ENCODE measurements at places on chromosomes 3 and 15.

- DNase-seq: no peak
These were observed 4.6 kb downstream of the ERICH6 start for GRCh38 chr3:150699068-150699639.

DNA sequence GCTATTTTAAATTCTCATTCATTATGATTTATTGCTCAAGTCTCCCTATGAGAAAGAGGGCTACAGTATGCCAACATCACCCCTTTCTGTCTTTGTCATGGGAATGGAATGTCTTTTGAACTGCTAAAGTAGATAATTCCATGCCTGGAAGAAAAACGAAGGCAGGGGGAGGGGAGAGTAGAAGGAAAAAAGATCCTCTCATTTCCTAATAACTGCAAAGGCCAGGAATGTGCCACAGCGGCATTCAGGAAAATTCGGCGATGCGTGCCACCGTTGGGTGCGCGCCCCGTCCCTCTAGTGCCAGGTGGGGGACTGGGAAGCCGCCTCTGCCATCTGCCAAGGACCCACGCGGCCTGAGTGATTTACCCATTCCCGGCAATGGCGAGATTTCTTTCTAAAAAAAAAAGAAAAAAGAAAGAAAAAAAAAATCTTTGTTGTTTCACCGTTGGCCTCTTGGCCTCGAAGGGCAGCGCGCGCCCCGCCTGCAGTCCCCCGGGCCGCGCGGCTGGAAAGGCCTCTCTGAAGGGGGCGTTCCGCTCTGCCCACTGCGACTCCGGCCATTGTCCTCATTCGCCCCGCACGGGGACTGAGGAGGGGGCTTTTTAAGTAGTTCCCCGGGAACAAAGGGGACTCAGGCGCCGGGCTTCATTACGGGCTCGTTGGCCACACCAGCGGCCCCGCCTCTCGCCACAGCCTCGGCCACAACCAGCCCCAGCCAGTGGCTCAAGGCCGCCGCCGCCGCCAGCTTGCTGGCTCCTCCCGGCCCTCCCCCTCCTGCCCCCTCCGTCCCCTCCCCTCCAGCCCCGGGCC is 54.5 kb downstream of the CPN2 start:
- DNase-seq: no peak

GRCh38 chr3:143668924-143669790 is 179.1 kb downstream of the SLC9A9 start:
- DNase-seq: no peak

- DNase-seq: no peak
These were observed 531.9 kb downstream of the AGBL1 start for GRCh38 chr15:86611417-86612040.

GRCh38 chr3:49805367-49805782 is 2.3 kb downstream of the INKA1 start:
- no peak for DNase-seq

GRCh38 chr3:65500398-65501306 is 538.1 kb downstream of the MAGI1 start:
- DNase-seq: no peak

DNA sequence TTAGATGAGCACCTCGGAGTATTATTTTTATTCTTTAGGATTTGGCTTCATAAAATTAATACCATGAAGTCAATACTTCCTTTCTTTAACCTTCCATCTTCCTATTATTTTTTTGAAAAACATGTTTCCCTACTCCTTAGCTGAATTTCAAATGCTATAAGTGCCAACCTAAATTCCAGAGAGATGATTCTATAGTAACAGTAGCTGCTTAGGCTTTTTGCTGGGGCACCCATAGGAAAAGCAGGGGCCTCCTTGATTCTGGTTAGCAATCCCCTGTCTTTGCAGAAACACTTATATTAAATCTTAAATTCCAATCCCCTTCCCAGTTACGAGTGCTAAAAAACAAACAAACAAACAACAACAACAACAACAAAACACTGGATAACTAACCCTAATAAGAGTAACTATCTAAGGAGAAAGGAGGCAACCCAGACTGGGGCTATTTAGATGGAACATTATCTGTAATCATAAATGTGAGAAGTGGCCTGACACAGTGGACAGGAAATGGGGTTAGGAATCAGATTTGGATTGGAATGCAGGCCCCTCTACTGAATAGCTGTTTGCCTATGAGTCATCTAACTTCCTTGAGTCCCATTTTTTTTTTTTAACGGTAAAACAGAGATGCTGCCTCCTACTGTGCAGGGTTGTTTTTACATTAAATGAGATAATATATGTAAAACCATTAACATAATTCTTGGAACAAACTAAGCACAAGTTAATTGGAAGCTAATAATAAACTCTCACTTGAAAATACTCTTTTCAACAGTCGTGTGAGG is 148.1 kb downstream of the WDR72 start:
- no peak for DNase-seq

- no peak for DNase-seq
These were observed 8.0 kb upstream of the SACM1L start for GRCh38 chr3:45681221-45681620.

DNA sequence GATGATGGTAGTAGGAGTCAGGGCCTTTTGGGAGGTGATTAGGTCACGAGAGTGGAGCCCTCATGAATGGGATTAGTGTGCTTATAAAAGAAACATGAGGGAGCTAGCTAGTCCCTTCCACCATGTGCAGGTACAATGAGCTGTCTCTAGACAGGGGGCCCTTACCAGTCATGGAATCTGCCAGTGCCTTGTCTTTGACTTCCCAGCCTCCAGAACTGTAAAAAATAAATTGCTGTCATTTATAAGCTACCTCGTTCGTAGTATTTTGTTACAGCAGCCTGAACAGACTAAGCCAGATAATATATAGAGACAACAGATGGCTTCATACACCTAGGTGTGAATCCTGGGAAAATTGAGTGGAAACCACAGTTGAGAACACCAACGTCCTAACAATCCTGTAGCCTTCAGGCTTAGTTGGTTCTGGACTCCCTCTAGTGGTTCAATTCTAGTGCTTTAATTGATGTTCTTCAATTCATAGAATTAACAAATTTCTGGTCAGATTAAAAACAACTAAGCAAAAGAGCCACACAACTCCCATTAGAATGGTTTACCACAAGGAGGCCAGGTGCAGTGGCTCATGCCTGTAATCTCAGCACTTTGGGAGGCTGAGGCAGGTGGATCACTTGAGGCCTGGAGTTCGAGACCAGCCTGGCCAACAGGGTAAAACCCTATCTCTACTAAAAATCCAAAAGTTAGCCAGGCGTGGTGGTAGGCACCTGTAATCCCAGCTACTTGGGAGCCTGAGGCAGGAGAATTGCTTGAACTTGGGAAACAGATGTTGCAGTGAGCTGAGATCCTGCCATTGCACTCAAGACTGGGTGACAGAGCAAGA is 21.3 kb upstream of the GATM start:
- DNase-seq: no peak

DNA sequence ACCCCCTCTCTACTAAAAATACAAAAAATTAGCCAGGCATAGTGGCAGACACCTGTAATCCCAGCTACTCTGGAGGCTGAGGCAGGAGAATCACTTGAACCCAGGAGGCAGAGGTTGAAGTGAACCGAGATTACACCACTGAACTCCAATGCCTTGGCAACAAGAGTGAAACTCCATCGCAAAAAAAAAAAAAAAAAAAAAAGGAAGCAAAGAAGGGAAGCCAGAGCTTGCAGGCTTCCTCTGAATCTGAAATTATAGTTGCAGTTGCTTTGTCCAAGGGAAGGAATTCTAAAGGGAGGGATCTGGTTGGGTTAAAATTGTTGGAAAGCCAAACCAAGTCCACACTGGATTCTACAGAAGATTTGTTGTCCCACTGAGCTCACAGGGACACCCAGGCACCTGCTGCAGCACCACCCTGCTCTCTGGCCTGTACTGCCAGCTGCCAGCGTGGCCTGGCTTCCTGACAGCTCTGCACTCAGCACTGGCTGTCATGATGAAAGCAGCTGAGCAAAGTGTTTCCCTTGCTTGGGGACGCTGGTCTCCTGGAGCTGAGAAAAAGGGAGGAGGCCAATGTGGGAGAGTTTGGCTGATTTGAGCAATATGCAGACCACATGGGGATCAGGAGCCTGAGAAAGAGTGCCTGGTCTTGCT is 88.8 kb upstream of the HES1 start:
- DNase-seq: no peak

DNA sequence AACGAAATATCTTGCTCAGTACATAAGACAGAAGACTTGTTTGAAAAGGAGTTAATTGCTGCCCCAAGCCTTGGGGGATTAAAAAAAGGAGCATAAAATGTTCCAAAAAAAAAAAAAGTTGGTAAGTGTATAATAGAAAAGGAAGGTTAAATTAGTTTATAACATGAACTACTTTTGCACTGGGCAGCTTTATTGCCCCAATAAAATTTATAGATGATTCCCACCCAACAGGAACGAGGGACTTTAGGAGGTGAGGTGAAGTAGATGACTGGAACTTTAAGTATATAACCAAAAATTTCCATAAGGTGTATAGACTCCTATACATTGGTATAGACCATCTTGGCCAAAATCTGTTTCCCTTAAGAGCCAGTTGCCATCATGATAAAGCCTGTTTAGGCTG is 14.8 kb downstream of the PPP2R3A start:
- no peak for DNase-seq

- DNase-seq: no peak
These were observed 159.9 kb upstream of the CMC1 start for GRCh38 chr3:28081533-28081947.

- no peak for DNase-seq
These were observed 46.9 kb downstream of the NR1D2 start for GRCh38 chr3:23991683-23992628.

- no peak for DNase-seq
These were observed 293.0 kb upstream of the SOX14 start for GRCh38 chr3:137471130-137471529.

GRCh38 chr3:46368569-46368968 is 2.2 kb upstream of the CCR5 start:
- peak; percentile 36 for DNase-seq

DNA sequence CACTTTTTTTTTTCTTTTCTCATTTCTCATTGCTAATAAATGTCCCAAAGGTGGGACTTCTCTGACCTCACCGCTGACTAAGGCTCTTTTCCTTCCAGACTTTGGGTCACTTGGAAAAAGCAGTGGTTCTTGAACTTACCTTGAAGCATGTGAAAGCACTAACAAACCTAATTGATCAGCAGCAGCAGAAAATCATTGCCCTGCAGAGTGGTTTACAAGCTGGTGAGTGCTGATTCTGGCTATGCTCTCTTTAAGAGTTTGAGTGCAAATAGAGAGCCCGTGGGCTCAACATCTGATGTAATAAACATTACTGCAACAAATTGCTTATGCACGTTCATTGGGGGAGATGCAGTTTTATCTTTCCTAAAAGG is 2.0 kb downstream of the BHLHE40 start:
- no peak for DNase-seq

GRCh38 chr15:50231761-50232160 is 33.8 kb downstream of the HDC start:
- DNase-seq: no peak

DNA sequence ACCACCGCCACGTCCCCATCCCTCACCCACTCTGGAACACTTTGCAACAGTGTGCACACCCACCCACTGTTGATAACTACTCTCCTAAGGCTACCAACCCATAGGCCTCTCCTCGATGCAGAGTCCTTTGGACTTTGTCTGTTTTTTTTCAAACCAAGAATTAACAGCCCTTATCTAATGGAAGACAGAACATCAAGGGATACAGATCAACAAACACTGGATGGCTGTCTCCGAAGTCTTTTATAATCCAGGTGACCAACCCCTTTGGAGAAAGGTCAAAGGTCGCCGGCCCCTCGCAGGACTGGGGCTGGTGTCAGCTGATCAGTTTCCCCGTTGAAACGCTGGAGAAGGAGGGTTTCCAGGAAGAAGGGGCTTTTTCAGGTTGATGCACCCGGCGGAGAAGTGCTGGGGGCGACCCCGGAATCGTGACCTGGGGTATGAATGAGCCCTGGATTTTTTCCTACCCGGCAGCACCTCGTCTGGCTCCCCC is 532 bp downstream of the B4GALT4 start:
- DNase-seq: no peak

DNA sequence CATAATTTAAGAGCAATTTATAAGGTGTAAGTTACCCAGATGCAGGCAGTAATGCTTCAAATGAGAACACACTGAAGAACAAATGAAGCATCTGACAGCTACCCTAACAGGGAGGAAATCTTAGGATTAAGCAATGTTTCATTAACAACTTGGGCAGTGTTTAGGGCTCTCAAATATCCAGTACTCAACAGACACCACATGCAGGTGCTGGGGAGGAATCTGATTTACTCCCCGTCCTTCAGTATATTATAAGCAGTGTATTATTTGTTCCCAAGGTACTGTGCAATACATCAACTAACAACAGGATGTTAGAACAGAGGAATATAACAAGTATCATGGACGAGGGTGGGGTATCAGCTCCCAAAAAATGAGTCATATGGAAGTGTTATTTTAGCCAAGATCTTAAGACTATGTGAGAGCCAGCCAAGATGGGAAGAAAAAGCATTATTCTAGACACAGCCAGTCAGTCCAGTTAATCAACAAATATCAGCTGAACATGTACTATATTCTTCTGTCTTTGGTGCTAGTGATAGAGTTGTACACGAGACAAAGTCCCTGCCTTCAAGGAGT is 20.4 kb downstream of the BTBD1 start:
- no peak for DNase-seq

GRCh38 chr15:89593018-89593417 is 17.7 kb downstream of the TICRR start:
- DNase-seq: no peak

DNA sequence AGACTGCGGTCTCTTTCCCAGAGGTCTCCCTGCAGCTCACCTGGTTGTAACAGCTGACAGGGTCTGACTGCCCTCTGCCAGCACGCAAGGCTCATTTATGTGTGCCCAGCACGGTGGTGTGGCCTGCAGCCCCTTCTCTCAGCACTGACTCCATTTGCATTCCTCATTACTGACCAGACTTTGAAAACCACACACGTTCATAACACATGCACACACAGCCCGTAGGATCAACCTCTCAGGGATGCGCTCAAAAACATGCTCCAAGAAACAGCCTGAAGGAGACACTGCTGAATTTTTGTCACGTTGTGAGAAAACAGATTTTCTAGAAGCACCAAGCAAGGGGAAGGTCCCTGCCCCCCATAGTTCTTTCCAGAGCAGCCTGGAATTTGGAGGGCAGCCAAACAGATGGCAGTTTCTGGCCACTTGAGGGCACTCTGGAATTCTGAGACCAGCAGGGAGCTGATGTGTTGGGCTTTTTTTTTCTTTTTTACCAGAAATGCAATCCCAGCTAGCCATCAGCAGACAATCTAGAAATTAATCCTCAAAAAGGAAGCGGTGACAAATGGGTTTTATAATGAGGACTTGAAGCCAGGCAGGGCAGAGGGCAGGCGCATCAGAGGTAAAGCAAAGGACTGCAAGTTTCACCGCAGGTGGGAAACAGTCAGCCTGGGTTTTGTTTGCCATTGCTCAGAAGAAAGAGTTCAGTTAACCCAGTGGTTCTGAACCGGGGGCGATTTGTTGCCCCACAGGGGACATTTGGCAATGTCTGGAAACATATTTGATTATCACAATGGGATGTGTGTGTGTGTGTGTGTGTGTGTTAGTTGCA is 170.5 kb upstream of the PROK2 start:
- DNase-seq: peak; percentile 13

All from stimulated activated CD4-positive, alpha-beta T cell treated with anti-CD3 and anti-CD28 coated beads, Interleukin-4, amount 100 ng/mL, for 4 hours (primary cell).